ENCODE measurements at places on chromosomes 2 and 18. TPM values are rescaled to one million over a fixed set of nuclear protein-coding genes. Genes with fewer than 3 reads are reported as not detected.

Gene CEP76
- 18.9 TPM for total RNA-seq

Gene SERPINB4
- total RNA-seq: not detected

Gene CRYGC
- total RNA-seq: not detected

Gene SLC14A1
- 5.8 TPM for total RNA-seq

Gene UGT1A8
- not detected for total RNA-seq

- no peak for DNase-seq
Observed at GRCh38 chr18:32300914-32301313, 111.1 kb downstream of the MEP1B start.

DNA sequence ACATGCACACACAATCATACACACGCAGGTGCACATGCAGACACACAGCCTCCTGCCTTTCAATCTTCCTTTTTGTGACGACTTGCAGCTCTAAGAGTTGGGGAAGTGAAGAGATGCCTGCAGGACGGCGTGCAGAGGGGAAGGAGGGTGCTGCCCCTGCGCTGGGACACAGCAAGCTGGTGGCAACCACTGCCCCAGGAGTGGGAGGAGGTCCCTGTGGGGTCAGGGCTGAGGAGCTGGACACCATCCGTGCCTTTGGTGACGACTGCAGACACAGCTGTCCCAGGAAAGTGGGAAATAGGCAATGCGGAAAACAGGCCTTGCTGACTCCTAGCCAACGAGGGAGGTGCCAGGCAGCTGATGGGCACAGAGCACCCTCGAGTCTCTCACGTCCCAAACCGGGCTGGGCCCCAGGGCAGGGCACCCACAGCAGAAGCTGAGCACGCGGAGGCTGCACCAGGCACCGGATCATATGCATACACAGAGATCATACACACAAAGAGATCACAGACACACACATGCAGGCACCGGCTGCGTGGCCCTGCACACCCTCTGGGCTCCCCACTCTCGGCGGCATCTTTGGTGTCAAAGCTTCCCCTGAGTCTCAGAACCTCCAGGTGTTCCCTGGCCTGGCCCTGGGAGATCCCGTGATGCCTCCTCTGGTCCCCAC lies 146.1 kb downstream of the PXDN start:
- DNase-seq: peak; percentile 72

- peak; percentile 10 for DNase-seq
Observed at GRCh38 chr18:48824231-48824970, 126.4 kb downstream of the SMAD7 start.

DNA sequence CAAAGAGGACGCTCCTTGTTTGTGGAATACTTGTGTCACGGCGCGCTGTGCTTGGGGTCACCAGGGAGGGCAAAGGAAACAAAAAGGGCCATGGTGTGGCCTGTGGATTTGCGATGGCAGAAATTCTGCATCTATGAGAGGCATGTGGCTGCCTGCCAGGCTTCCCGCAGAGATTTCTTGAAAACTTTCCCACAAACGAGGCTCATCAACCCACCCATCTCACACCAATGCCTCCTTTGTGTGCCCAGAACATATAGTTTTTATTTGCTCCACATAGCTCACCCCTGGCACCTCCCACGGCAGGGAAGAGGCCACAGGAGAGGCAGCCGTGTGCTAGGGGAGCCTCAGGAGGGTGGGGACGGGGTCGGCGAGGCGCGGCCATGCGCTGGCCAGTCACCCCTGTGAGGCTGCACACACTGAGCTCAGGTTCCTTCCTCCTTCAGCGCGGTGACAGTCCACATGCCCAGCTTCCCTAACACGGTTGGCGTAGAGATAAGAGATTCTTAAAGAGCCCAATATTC lies 100.3 kb downstream of the MBP start:
- DNase-seq: no peak

DNA sequence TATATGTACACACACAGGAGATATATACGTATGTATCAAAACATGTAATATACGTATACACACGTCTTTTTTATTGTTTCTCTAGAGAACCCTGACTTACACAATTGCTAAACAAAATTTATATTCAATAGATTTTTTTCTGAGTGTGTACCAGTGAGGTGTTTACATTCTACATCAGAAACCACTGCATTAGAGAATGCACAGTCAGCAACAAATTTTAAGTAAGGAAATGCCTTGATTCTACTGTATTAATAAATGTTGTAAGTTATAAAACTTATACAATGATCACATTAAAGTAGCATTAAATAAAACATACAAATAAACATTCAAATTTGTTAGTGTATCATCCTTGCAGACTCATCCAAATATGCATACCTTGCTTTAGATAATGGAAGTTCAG lies 376.4 kb upstream of the FAM98A start:
- DNase-seq: no peak

DNA sequence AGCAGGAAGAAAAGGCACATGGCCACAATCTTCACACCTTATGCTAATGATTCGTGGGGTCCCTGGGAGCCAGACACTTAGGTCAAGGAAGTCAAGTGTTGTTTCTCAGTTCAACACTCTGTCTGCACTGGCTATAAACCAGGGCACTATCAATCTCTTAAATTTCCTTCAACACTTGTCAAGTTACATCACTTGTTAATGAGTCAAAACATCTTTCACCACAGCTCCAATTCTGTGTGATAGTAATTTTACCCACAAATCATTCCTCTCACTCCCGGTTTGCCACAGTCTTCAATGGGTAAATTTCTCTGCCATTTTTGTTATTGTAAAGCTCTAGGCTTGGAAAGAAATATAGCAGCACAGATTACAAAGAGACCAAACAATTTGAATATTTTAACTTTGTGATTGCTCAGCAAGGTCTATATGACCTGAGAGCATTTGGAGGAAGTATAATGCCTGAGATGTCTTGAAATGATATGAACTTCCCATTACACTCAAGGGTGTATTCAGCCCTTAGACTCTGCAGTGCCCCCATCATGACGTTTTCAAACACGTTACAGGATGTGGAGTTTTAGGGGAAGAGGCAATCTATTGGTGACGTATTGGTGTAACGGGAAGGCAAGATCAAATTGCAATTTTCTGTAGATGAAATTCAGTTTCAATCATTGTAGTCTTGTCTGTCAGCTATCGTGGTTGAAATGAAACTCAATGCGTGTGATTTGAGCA lies 78.7 kb downstream of the ICOS start:
- no peak for DNase-seq

GRCh38 chr2:121076885-121077549 lies 208.0 kb downstream of the TFCP2L1 start:
- DNase-seq: peak; percentile 92

- no peak for DNase-seq
Observed at GRCh38 chr18:78957140-78957539, 22.5 kb upstream of the SALL3 start.

DNA sequence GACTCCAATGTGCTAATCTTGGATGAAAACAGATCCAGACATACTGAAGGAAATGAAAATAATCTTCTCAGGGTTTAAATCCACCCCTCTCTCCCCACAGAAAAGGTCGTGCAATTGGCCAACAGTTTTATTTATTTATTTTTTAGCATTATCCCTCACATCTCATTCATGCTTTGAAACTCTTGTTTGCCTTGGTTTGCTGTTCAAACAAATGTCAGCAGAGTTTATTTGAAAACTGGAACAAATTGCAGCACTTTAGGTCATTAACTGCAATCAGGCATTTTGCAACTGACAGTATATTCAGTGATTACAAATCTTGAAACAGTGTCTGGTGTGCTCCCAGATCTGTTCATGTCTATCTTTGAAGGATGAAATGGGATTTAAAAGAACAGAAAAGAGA lies 220.6 kb downstream of the SLC4A10 start:
- no peak for DNase-seq

DNA sequence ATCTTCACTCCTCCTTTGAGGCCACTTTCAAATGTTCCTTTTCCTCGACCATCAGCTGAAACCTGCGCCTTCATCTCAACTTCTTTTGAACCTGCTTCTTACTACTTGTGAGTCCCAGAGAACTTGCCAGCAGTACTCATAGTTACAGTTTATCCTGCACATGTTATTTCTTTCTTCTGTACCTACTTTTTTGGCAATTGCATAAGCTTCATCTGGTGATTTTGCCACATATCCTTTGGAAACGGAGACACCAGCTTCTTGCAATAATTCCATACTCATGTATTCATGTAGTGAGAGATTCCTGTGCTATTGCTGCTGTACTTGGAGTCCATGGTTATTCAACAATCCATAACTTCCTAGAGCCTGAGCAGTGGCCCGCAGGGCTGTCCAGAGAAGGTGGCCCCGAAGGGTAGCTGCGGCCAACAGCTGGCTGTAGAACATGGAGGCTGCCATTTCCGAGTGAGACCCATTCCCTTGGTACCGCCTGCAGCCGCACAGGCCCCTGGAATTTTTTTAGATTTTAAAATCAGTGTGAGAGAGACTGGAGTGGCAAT lies 39.4 kb downstream of the EFR3B start:
- no peak for DNase-seq

GRCh38 chr2:151097128-151097527 lies 164.5 kb downstream of the RBM43 start:
- DNase-seq: no peak

DNA sequence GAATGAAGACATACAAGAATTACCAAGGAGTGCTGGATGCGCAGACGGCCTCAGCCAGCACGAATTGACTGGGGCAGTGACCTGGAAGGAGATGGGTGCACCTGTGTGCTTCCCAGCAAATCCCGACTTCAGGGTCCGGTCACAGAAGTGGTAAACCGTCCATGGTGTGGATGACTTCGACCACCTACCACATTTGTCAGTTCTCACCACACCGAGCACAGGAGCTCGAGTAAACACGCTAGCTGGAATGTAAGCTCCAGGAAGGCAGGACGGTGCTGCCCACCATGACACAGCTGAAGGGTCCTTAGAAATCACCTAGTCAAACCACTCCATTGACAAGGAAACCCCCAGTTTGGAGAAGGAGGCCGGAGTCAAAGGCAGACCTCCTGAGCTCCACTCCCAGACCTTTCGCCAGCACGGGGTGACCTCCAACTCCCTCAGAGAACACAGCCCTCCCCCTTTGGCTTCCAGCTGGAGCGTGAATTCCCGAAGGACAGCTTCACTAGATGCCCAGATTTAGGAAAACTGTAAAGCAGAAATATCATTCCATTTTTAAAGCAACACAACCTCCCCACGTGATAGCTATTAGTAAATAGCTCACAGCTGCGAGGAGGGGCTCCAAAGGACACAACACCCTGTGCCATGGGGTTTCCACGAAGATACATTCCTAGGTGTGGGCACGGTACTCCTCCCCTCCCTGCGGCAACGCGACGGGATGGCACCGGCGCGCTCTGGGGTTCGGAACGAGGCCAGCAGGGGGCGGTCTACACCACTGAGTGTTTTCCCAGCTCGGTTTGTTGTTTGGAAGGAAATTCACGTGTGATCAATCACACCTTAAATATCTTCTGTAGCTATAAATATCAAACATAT lies 34.1 kb upstream of the GNAL start:
- peak; percentile 30 for DNase-seq

DNA sequence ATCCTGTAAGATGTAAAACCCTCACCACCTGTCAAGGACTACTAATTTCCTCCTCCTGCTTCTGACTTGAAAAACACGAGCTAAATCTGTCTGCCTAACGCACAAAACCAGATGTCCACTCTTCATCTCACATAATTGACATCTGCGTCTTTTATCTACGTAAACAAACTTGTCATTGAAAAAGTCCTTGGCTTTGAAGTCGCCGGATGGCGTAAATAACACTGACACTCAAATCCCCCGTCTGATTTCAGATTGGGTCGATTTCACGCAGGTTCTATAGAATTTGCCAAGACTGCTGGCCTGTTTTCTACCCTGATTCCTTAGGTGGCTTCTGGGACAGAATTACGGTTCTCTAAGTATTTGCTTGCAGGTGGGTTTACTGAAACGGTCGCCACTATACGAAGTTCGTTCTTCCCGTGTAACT lies 539 bp upstream of the MOB4 start:
- no peak for DNase-seq

All from upper lobe of left lung (tissue), 6 donors.